ENCODE measurements at places on chromosomes 7 and 10.

DNA sequence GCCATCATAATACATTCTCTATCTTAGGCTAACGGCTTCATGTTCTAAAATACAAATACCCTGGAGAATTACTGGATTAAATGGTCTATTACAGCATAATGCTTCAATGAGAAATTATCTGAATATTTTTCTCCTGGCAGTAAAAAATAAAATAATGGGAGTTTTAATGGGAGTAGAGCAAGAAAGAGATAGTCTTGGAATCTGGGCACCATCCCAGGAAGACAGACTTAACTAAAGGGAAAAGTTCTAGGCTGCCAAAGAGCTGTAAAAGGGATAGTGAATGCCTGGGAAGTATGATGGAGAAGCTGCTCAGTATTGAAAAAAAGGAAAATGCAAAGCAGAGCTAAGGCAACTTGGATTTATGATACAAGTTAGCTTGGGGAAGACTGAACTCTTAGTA lies 12.1 kb upstream of the SYPL1 start:
- DNase-seq: no peak

GRCh38 chr10:99387541-99387940 lies 42.9 kb downstream of the GOT1 start:
- no peak for DNase-seq

GRCh38 chr7:45978010-45978681 lies 57.1 kb upstream of the IGFBP3 start:
- DNase-seq: no peak

GRCh38 chr7:128882134-128882533 lies 19.5 kb downstream of the ATP6V1F start:
- no peak for DNase-seq

GRCh38 chr10:22980822-22981221 lies 53.0 kb downstream of the ARMC3 start:
- no peak for DNase-seq

DNA sequence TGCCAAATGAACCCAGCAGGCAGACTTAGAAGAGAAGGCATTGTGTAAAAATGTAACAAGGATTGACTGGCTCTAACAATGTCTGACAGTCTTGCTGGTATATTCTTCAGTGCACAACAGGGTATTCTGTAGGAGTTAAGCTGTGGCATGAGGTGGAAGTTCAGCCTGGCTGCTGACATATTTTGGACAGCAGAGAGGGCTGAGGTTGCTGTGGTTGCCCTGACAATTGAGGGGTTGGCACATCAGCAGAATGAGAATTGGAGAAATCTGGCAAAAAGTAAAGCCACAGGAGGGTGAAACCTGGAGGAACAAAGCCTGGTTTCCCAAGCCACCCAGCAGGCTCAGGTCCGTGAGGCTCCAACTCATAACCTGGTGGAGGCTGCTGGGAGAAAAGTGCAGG lies 220.2 kb downstream of the JAZF1 start:
- DNase-seq: no peak

GRCh38 chr7:28389504-28390395 lies 22.6 kb upstream of the CREB5 start:
- no peak for DNase-seq

DNA sequence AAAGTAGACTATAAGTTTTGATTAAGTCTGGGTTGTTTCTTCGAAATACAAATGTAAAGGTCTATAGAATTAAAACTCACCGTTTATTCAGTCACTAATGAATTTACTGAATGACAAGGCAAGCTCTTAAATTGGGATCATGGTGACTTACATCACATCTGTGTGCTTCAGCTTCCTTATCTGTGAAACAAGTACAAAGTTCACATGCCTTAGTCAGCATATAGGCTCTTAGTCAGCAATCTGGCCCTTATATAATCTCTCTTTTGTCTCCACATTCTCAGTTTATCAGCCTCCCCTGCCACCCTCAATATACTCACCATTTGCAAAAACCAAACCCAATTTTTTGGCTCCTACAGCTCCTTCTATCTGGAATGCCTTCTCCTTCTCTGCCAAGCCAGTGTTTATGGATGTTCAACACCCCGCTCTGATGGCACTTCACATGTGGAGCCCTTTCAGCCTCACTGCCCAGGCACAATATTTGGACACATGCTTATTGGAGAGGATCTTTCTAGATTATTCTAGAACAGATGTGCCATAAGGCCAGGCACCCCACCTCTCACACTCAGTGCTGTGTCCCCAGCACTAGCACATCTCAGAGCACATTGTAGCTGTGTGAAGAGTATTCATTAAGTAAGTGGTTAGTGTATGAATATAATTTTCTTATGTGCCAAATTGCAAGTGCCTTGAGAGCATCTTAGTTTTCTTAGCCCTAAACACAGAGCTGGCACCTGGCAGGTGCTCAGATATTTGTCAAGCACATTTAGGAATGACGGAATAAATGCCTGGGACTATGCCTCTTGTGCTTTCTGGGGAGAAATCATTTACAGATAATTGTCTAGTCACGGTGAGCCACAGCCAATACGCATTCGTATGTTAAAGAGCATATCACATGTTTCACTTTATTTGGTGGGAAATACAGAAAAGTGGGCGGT lies 9.8 kb upstream of the LAMB1 start:
- DNase-seq: no peak
